AG09319 (cell line): ENCODE measurements at places on chromosomes 2 and 18.

DNA sequence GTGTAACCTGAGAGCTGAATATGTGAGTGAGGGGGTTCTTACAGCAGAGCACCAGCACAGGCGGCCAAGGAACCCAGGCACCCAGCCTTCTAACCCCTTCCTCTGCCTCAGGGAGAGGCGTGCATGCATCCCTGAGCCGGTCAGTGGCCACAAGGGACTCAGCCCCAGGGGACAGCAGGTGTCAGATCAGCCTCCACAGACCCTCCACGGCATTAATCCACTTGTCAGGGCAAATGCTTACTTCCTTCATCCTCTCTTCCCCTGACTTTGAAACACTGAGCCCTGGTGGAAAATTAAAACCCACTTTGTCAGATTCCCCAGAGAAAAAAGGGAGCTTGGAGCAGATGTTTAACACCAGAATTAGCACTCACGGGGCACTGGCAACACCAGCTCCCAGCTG is 60.5 kb upstream of the SMAD2 start:
- DNase-seq = no peak

GRCh38 chr2:123890148-123890547 is 134.9 kb upstream of the CNTNAP5 start:
- DNase-seq = no peak

GRCh38 chr2:58476556-58476955 is 235.4 kb upstream of the FANCL start:
- DNase-seq = no peak

- no peak for DNase-seq
These were observed 710.0 kb downstream of the LRRTM4 start for GRCh38 chr2:76812156-76812555.

DNA sequence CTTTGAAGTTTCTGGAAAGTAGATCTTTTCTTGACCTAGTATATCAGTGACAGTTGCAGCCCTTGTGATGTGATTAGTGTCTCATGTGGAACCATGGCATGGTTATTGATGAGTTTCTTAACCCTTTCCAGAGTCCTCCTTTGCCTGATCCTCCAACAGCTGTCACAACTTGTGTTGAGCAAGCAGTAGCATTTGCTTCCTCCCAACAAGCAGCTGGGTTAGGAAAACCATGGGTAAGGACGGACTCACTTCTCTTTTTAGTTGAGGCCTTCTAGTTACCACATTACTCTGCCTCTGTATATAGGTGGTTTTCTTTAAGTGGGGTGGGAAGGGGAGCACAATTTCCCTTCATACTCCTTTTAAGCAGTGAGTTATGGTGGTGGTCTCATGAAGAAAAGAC is 96.3 kb downstream of the XRCC5 start:
- no peak for DNase-seq

- DNase-seq = no peak
These were observed 15.7 kb upstream of the TRIB2 start for GRCh38 chr2:12700989-12701388.

DNA sequence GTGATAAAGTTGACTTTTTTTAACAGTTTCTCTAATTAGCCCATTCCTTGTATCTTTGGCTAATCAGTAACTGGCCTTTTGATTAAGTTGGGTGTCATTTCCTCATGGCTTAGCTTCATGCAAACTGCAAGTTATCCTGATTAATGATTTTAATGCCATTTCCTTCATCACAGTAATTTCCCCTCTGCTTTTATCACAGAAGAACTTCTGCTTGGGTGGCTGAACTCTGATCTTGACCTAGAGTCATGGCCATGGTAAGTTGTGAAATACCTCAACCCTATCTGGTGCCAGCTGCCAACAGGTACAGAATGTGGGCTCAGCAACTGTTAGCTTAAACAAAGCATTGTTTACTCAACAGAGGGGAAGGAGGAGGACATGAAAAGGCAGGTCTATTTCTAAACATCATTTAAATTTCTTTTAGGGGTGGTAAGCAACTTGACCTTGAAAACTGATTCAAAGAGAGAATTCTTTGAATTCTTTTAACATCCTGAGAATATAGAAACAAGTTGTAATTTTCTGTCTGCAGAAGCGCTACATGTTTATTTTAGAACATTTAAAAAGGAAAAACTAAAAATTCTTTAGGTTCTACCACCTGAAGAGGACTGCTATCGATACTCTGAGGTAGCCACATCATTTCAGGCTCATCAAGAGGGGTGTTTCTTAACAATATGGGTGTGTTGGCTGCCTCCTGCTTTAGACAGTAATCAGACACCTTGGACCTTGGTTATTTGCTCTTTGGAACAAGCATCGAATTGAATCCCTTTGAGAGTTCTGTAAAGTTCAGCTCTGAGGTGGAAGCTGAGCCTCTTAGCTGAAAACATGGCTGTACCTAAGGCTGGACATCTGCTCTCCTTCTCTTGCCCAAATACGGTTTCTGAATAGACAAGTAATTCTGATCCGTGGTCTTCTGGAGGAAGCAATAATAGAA is 39.7 kb downstream of the ANXA4 start:
- no peak for DNase-seq

DNA sequence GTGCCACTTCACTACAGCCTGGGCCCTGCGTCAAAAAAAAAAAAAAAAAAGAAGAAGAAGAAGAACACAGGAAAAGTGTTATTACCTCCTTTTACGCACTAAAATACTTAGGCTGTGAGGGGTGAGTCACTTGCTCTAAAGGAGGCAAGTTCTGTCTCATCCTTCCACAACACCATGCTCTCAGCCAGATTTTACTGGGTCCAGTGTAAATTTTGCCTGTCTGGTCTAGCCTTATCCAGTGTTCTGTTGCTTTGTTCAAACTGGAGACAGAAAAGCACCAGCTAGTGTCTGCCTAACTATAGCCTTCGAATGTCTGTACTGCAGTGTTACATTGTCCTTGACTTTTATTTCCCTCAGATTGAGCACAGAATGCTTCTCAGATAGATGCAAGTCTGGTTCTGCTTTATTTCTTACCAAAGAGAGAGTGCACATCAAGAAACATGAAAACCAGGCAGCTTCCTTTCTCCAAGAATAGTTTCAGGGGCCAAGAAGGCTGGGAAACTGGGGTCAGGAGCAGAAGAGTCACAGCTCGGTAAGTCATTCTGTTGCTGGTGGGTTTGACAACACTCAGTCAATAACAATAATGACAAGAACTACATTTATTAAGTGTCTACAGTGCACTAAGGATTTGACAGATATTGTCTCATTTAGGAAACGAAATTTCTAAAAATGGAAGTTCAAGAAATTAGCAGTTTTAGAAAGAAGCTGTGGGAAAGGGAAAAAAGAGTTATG is 3.1 kb upstream of the MSGN1 start:
- DNase-seq = no peak

DNA sequence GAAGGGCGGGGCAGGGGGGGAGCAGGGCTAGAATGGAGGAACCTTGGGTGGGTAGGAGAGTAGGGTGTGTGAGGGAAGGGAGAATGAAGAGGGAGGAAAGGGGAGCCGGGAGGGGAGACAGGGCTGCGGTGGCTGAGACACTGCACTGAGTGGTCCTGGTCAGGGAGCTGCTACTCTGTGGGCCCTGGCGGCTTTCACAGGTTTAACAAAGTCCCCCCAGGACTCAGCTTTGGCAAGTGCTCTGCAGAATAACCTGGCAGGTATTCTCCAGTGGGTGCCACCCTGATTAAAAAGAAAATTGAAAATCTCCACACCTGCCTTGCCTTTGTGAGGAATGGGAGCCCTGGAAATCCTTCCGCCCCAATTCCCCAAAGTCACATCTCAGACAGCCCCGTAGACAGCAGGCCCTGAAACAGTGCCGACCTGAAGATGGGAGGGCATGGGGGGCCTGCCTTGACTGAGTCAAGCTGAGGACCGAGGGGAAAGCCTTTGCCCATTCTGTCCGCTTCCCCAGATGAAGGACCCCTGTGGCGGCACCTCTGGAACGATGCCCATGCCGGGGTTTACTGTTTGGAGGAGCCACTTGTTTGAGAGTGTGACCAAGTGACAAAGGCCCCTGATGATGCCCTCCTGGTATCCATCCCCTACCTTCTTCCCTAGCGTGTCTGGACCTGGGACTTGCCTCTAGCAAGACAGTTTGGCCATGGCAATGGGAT is 43.6 kb upstream of the OTOS start:
- DNase-seq = no peak

GRCh38 chr2:161995553-161996016 is 78.4 kb downstream of the DPP4 start:
- DNase-seq = no peak

- no peak for DNase-seq
These were observed 15.0 kb upstream of the TEX51 start for GRCh38 chr2:126883666-126884040.

DNA sequence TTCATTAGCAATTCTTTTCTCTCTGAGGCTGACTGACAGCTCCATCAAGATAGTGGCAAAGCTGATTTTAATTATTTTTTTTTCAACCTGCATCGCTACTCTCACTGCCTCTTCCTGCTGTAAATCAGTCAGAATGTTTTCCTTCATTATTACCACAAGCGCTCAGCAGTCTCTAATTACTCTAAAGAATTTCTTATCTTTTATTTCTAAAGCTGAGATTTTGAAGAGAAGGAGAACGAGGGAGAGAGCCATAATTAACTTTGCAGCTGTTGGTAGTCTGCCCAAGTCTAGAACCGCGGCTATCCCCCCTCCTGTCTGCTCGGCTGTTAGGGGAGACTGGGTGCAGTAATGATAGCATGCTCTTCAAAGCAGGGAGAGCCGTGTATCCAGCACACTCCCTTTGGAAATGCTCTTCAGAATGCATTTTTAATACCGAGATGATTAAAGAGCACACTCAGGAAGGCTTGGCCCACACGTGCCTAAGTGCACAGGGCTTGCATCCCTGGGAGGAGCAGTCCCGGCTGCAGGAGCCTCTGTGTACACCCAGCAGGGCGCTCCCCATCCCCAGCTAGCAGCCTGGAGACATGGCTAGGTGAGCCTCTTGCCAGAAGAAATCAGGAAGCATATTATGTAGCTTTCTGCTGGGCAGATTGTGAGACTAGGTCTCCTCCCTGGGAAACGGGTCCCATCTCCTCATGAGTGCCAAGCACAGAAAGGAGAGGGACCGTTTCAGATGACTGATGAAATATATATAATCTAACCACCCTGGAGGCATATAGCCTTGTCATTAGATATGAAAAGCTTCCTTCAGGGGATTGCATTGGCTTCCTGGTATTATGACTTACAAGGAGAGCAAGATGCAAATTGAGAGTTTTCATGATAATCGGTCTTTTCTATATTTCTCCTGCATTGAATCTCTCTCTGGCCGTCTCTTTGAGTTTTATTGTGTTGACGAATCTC is 555.2 kb downstream of the CMPK2 start:
- DNase-seq = no peak

DNA sequence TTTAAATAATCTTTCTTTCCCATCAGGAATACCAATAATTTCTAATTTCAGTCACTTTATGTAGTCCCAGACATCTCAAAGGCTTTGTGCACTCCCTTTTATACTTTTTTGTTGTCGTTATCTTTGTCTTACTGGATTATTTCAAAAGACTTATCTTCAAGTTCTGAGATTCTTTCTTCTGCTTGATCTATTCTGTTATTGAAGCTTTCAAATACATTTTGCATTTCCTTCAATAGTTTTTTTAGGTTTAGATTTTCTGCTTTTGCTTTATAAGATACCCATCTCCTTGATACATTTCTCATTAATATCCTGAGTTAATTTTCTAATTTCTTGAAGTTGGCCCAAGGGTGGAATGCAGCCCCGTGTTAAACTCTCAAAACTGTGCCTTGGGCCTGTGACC is 432.4 kb downstream of the RIT2 start:
- DNase-seq = no peak

GRCh38 chr2:16640867-16641266 is 24.8 kb downstream of the CYRIA start:
- DNase-seq = no peak

- no peak for DNase-seq
These were observed 28.3 kb downstream of the BCL2 start for GRCh38 chr18:63291278-63291677.

DNA sequence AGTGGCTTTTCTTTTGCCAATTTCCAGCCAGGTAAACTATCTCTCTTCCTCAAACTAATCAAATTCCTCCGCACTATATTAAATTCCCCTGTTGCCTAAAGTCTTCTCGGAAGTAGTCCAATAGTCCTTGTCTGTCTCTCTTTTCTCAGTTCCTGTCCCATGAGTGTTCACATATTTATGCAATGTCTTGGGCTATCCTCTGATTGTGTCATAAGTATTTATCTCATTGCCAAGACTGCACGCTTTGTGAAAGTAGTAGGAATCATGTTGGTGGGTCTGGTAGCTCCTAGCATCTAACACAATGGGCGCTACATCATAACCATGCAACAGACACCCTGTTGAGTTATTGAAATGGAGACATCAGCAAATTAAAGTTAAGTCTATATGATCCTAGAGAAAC is 59.9 kb upstream of the POU3F3 start:
- no peak for DNase-seq

DNA sequence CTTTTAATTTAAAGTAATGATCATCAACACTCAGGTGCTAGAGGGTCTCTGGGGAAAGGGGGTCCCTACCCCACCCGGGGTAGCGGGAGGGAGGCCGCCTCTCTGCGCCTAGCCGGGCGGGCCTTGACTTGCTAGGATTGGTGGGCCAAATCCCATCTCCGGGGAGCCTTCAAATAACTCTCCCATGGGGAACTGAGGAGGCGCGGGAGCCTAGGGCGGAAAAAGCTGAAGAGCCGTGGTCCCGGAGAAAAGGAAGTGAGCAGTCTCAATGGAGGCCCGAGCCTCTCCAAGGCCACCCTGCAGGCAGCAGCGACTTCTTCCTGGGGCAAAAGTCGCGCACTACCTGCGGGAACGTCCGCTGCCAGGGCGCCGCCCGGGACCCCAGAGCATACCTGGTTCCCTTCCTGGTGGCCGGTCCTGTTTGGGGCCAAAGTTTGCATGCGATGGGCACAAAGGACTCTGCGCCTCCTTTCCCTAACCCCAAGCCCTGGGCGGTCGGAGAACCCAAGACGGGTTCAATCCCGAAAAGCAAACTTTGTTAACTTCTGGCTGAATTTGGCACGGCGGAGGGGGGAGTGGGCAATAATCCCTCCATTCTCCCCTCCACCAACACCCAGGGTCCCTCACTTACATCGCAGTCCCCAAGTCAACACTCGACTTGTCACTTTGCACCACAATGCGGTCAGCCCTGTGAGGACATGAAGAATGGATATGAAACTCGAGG is 13.6 kb downstream of the EN1 start:
- no peak for DNase-seq

- no peak for DNase-seq
These were observed 123.1 kb upstream of the DLX2 start for GRCh38 chr2:172225786-172226185.

- no peak for DNase-seq
These were observed 442.1 kb downstream of the SUCLG1 start for GRCh38 chr2:84017010-84017409.

- DNase-seq = no peak
These were observed 138.0 kb downstream of the AKAIN1 start for GRCh38 chr18:5058768-5059695.

GRCh38 chr2:160664603-160665140 is 171.1 kb upstream of the RBMS1 start:
- no peak for DNase-seq

GRCh38 chr18:4024702-4025101 is 430.4 kb downstream of the DLGAP1 start:
- no peak for DNase-seq

- no peak for DNase-seq
These were observed 53.1 kb downstream of the TTC27 start for GRCh38 chr2:32680942-32681341.
